ENCODE measurements at places on chromosomes 2 and 18.

DNA sequence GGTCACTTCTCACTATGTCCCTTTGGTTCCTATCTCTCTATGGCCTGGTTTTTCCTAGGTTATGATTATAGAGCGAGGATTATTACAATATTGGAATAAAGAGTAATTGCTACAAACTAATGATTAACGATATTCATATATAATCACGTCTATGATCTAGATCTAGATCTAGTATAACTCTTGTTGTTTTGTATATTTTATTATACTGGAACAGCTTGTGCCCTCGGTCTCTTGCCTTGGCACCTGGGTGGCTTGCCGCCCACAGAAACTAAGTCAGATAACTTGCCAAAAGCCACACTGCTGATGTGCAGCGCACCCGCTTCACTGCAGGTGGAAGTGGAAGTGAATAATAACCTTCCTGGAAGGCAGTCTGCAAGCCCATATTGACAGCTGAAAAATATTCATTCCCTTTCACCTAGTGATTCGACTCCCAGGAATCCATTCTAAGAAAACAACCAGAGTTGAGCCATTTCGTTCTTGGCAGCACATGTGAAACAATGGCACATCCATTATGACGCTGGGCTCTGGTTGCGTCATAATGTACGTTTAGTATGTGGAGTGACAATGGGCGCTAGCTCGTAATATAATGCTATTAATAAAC is 725 bp upstream of the ANKRD53 start:
- peak; percentile 89 for DNase-seq

DNA sequence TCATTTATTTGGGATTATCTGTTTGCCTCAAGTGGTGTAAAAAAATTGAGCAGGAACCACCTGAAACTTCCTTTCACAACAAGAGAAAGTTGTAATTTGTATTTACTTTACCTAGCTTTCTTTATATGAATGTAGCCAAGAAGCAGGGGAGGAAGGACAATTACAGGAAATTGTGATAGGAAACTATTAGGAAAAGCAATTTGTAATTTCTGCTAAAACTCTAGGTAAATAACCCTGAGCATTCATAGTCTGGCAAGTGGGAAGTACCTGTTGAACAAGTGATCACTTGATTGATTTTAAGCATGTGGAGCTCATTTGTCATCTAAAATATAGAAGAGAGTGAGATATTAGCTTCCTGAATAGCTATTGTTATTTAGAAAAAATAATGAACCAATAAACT is 5.0 kb downstream of the TFPI start:
- no peak for DNase-seq

DNA sequence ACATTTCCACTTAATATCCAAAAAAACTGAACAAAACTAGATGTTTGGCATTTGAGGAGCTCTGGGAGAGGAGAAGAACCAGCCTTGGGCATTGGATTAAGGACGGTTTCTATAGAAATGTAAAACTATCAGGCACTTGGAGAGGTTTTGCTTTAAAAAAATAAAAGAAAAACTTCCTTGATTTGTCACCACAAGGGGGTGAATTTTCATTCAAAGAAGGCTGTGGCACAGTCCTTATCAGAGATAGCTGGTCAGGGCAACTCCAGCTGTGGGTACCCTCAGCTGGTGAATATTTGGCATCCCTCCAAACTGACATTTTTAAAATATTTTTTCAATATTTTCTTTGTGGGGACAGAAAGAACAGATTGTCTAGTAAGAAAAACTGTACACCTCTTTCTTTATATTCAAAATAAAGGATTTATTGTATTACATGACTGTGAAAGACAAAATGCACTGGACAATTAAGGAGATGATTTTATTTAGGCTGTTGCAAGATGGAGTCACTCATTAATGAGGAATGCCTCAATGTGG is 46.1 kb upstream of the TBC1D8 start:
- no peak for DNase-seq

DNA sequence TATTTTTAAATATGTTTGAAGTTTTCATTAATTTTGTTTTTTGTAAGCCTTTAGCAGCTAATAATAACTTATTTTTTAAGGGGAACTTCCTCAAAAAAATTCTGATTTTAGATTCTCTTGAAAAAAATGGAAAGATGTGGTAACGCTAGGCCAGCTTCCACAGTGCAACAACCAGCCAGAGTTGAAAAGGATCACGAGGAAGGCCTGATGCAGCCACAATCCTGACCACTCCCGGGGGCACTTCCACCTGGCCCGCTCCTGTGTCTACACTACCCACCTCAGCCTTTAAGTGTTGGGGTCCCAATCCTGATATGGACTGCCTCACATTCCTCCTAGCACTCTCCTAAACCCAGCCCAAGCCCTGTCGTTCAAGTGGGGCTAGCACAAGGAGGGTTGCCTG is 101.1 kb downstream of the TMEM17 start:
- DNase-seq = no peak

DNA sequence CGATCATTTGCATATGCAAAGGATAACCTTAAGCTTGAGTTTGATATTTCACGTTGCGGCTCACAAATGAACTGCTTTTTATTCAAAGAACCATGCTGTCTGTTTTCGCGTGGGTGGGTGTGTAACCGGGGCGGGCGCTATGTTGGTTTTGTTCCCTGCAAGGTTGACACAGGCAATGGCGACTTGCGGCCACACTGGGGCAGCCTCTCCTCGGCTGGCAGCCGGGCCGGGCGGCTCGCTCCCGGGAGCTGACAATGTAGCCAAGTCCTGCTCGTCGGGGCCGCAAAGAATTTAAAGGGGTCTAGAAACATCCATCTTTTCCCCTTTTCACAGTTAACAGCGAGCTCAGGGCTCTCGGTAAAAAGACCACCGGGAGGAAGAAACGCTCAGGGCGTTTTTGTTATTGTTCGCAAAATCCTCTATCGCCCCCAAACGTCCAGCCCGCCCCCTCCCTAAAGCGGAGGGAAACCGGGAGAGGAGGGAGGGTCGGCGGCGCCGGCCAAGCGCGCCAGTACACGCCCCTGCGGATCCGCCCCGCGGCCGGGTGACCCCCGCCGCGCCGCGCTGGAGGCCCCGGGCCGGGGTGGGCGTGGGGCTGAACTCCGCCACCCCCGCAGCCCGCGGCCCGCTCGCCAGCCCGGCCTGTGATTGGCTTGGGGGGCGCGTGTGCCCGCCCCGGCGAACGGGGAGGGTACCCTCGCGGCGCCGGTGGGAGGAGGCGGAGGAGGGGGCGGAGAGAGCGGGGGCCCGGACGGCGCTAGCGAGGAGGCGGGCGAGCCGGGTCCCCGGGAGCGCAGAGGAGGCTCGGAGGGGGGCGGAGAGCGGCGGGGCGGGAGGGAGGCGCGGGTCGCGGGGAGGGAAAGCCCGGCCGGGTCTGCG is at the start of gene NEDD4L:
Gene NEDD4L (plus strand): TSS at position 736 of the 879 bp plus-strand sequence. CDS start 435 bp downstream, outside the sequence.
- peak; percentile 47 for DNase-seq

DNA sequence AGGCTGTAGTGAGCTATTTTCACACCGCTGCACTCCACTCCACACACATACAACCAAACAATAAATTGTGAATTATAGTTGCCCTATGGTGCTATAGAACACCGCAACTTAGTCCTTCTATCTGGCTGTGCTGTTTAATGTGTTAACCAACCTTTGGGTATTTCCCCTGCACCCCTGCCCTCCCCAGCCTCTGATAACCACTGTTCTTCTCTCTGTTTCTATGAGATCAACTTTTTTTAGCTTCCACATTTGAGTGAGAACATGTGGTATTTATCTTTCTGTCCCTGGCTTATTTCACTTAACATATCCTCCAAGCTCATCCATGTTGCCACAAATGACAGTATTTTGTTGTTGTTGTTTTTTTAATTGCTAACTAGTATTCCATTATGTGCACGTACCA is 32.5 kb downstream of the TET3 start:
- DNase-seq = no peak

DNA sequence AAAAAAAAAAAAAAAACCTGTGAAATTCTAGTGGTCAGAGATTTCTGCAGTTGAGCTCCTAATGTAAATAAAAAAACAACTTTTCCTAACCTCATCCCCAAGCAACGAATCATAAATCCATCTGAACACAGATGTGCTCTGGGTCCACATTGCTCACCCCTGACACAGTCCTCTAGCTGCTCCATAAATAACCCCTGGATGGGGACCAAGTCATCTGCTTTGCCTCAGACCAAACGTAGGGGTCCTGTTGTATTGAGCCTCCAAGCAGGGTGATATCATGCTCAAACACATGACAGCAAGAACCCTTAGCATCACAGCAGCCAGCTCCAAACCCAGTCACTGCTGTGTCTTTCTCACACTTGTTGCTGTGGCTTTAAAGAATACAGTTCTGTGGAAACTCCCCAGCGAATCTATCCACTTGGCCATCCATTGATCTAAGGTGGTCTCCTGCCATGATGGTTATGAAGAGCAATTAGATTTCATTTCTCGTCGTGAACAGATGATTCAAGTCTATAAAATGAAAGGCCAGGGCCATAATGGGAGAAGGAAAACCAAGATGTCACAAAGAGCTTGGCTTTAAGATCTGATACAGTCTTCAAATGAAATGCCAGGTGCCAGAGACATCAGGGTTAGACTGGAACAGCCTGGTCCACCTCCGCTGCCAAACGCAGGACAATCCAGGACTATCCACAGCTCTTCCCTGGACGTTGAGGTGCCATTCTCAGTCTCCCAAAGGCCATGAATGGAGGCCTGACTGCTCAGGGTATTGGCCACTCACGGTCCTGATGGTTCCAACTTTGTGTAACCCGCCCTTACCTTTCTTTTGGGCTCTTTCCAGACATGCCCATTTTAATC is 39.0 kb downstream of the TBC1D8 start:
- peak; percentile 91 for DNase-seq

DNA sequence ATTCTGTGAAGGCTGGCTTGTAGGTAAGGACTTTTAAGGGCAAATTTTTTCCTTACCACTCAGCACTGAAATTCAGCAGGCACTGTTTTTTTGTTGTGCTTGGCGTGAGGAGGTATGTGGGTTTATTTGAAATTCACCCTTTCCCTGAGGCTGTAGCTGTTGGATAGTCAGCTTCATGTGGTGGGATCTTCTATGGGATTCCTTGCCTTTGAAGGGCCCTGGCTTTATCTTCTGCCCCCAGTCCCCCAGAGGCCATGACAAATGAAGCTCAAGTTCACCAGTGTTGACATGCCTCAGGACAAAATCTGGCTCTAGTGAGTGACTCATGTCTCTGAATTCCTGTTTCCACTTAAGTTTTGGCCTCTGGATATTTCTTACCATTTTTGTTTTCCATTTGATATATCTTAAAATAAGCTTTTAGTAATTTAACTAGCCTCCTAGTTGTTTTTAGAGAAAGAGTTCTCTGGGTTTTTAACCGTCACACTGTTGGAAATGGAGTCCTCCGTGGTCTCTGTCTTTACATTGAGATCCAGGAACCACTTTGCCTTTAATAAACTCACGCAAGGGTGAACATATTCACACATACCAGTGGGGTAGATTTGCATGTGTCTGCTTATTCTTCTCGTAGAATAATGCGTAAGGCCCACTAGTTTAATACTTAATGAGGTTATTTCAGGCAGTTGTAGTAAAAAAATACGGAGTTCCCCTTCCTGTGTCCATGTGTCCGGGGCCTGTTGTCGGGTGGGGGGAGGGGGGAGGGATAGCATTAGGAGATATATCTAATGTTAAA is 211.1 kb upstream of the FAM98A start:
- DNase-seq = no peak

DNA sequence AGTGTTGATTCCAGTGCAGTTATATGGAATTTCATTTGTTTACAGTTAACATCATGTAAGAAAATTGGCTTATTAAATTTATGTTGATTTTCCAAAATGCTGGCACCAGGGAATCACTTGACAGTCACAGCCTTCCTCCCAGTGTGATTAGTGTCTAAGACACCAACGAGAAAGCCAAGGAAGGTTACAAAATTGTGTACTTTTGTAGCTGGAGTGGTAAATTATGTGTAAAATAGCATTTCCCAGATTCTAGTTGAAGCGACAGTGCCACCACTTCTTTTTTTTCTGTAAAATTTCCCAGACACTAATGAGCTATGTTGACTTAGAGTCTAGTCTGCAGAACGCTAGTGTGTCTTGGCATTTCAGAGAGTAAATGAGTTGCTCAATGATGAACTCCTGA is 101.3 kb downstream of the NCK2 start:
- no peak for DNase-seq

- DNase-seq = no peak
These were observed 110.1 kb downstream of the ZNF385B start for GRCh38 chr2:179751163-179751809.

GRCh38 chr2:227351639-227352038 is 26.6 kb downstream of the MFF start:
- no peak for DNase-seq

GRCh38 chr18:7221424-7222155 is 9.3 kb upstream of the LRRC30 start:
- peak; percentile 23 for DNase-seq

DNA sequence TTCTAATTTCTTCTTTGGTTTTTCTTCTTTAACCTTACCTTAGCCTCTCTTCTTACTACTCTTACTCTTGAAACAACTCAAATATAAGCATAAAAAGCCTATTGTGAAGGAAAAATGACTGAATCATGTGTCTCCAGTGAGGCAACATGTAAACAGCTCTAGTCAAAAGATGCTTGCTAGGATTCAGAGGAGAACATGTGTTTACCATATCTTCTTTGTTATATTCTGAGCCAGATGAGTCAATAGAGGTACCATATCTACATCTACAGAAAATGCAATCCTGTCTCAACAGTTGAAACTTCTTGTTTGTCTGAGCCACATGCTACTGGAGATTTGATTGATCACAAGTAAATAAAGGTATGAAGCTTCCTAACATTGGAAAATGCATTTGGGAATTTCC is 15.9 kb upstream of the FIGN start:
- DNase-seq = no peak

DNA sequence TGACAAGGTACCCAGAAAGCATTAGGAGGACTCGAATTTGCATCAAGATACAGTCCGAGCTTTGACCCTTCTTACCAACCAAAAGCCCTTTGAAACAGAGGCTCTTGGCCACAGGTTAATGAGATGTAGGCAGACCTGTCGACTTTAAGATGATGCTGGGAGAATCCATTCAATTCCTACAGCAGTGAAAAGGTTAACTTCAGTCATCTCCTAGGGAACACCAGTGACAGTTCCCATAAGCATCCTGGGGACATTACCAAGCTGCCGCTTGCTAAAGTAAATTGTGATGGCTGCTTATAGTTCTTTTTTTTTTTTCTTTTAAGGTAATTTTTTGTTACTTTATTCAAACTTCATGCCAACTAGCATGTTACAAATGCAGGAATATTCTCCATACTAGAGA is 379.3 kb downstream of the SOX11 start:
- no peak for DNase-seq

DNA sequence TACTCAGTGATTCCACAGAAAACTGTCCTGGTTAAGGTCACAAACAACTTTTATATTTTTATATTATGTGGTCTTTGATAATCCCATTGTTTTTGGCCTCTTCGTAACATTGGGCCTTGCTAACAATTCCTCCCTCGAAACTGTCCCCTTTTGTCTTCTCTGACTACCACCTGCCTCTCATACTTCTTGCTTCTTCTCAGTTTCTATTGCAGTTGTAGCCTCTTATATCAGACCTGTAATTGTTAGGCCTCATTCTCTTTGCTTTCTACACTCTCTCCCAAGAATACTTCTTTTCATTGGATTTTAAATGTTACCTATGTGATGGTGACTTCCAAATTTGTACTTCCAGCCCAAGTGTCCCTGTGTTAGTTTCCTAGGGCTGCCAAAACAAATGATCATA is 44.7 kb downstream of the MC4R start:
- no peak for DNase-seq
